Tibial nerve (tissue), 4 donors: ENCODE measurements at places on chromosomes 2 and 18. TPM values are rescaled to one million over a fixed set of nuclear protein-coding genes. Genes with fewer than 3 reads are reported as not detected.

DNA sequence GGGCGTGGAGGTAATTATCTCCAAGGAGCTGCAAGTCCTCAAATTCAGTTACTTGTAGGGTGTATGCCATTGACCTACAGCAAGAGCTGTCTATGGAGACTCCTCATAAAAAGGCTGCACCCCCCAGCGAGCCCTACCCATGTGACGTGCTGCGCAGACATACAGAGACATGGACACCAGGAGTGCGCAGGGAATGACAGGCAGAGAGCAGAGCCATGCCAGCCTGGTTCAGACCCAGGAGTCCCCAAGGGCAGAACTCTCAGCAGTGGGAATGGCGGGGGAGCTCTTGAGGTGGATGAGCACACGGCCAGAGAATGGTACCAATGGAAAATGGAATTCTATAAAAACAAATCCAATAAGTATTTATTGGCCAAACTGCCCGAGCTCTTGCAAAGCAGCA is 310.1 kb downstream of the MYCN start:
- no peak overlapping the region for H3K4me3 ChIP-seq
- peaks cover 6% of the 10 kb centered on the region for H3K27me3 ChIP-seq
- H3K4me1 ChIP-seq: no peaks in the 10 kb centered on the region
- H3K27ac ChIP-seq: no peak overlapping the region
- H3K36me3 ChIP-seq: no peaks in the 10 kb centered on the region

GRCh38 chr2:210199854-210200253 is 25.4 kb downstream of the ACADL start:
- no peak for DNase-seq
- no peak overlapping the region for H3K27ac ChIP-seq
- no peaks in the 10 kb centered on the region for H3K4me1 ChIP-seq
- no peaks in the 10 kb centered on the region for H3K27me3 ChIP-seq
- no peak overlapping the region for H3K4me3 ChIP-seq

DNA sequence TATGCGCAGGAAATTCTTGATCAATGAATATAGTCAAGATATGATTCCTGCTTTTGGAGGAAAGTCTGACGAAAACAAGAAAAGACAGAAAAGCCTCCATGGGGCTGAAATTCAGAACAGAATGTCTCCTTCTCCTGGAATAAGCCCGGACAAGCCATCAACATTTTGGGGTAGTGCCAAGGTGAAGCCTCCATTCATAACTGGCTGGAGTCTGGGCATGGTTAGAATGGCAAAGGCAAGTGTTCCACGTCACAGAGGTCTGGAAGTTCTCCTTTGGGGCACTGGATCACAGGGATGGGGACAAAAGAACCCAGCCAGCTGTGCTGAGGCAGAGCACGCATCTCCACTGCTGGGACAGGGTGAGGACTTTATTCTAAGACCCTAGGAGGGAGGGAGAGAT is 505.7 kb downstream of the CMPK2 start:
- H3K4me3 ChIP-seq: no peak overlapping the region
- H3K4me1 ChIP-seq: no peaks in the 10 kb centered on the region
- no peak overlapping the region for H3K27ac ChIP-seq
- H3K36me3 ChIP-seq: no peaks in the 10 kb centered on the region

DNA sequence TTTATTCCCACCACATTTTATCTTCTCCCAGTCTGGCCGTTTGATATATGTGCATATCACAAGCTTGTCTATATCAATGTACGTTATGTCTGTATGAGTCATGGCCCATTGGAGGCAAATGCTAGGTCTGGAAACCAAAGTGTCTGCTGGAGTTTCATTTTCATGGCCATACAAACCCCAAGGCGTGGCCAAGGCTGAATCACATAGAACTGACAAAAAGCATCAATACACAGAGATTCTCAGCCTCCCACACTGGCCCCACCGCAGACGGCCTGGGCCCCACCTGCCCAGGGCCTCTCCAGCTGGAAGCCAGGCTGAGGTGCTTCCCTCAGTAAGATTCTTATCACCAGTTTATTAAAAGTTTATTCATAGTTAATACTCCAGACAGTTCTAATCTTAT is 40.5 kb upstream of the SALL3 start:
- no peak overlapping the region for H3K27ac ChIP-seq
- DNase-seq: no peak
- no peaks in the 10 kb centered on the region for H3K4me1 ChIP-seq
- no peak overlapping the region for H3K4me3 ChIP-seq
- H3K36me3 ChIP-seq: no peaks in the 10 kb centered on the region
- no peaks in the 10 kb centered on the region for H3K27me3 ChIP-seq

- no peaks in the 10 kb centered on the region for H3K36me3 ChIP-seq
- H3K4me3 ChIP-seq: no peak overlapping the region
- H3K27me3 ChIP-seq: no peaks in the 10 kb centered on the region
- peaks cover 2% of the 10 kb centered on the region for H3K4me1 ChIP-seq
- no peak overlapping the region for H3K27ac ChIP-seq
- DNase-seq: no peak
Measured at GRCh38 chr18:35624146-35624545, 42.6 kb downstream of the GALNT1 start.

GRCh38 chr2:110113961-110114591 is 1.5 kb downstream of the MALL start:
- no peaks in the 10 kb centered on the region for H3K4me1 ChIP-seq
- H3K36me3 ChIP-seq: no peaks in the 10 kb centered on the region
- DNase-seq: no peak
- no peak overlapping the region for H3K4me3 ChIP-seq

DNA sequence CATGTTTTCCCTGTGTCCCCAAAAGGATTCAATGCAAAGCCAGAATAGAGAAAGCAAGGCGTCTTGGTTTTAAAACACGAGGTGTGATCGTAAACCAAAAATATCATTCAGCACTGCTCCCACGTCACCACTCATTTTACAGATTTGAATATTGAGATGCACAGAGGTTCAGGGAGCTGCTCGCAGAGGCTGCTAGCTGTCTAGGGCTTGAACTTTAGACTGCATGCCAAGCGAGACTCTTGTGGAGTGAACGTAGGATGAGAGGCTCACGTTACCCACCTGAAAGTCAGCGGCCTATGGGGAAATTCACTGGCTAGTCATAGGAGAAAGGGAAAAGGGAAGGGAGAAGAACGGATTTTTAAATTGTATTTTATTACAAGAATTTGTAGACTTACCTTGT is 130.1 kb downstream of the MBP start:
- H3K4me1 ChIP-seq: no peaks in the 10 kb centered on the region
- H3K4me3 ChIP-seq: no peak overlapping the region
- DNase-seq: no peak
- H3K27me3 ChIP-seq: no peaks in the 10 kb centered on the region
- peak overlapping the region; percentile 92 for H3K27ac ChIP-seq

- no peaks in the 10 kb centered on the region for H3K4me1 ChIP-seq
- no peak overlapping the region for H3K27ac ChIP-seq
- H3K36me3 ChIP-seq: no peaks in the 10 kb centered on the region
- no peak overlapping the region for H3K4me3 ChIP-seq
- DNase-seq: no peak
- H3K27me3 ChIP-seq: no peaks in the 10 kb centered on the region
Measured at GRCh38 chr2:219468410-219469185, 30.1 kb upstream of the GMPPA start.

DNA sequence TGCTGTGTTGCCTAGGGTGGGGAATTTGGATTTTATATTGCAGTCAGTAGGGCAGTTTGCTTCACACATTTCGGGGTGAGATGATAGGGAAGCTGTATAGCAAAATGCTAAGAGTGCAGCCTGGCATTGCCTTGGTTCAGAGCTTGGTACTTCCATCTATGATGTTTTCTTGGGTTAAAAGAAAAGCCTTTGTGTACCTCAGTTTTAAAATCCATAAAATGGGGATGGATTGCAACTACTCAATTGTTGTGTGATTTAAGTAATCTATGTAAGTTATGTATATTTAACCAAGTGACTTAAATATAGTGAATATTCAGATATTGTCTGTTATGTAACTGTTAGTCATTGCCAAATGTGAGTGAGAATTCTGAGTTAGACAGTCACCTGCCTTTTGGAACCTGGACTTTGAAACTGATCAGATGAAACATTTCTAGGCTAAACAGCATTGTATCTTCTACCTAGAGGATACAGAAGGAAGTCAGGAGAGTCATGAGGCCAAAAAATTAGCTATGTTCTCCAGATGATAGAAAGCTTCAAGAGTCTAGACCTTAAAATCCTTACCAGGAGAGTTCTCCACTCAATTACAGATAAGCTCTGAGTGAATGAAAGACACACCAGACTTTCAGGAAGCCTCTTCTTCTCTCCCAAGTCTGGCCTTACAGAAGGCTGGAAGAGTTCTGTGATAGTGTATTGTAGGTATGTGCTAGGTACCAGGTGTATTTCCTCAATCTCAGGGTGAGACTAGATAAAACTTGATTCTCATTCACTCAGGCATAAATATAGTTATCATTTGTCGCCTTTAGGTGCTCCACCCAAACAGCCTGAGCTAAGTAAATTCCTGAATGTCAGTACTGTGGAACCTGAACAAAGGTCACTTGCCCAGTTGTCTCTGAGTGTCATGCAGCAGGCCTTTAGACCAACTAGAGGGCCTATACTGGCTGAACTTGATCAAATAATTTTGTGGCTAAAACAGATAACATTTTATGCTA is 7.5 kb downstream of the RIOK3 start:
- H3K27ac ChIP-seq: no peak overlapping the region
- DNase-seq: no peak
- peaks cover 18% of the 10 kb centered on the region for H3K4me1 ChIP-seq
- no peaks in the 10 kb centered on the region for H3K27me3 ChIP-seq

- DNase-seq: no peak
- no peak overlapping the region for H3K4me3 ChIP-seq
- H3K36me3 ChIP-seq: no peaks in the 10 kb centered on the region
- H3K27me3 ChIP-seq: peaks cover 4% of the 10 kb centered on the region
Measured at GRCh38 chr18:22813648-22814328, 119.3 kb upstream of the RBBP8 start.

DNA sequence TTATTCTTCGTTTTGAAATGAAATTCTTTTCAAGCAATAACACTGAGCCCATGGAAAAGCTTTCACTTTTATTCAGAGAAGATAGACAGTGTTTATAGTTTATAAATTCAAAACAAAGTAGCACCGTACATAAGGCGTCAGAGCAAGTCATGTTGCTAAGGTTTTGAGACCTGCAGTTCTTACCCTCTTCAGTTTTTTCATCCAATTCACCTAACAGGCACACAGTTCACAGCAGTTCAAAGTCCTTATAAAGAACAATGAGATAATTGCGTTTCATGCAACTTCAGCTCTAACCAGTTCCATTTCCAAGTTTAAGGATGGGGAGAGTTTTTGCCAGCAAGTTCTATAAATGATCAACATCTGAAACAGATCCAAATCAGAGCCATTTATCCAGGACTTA is 96.7 kb downstream of the ARHGAP15 start:
- no peak for DNase-seq
- no peak overlapping the region for H3K27ac ChIP-seq
- no peak overlapping the region for H3K4me3 ChIP-seq
- no peaks in the 10 kb centered on the region for H3K27me3 ChIP-seq
- H3K4me1 ChIP-seq: no peaks in the 10 kb centered on the region
- H3K36me3 ChIP-seq: no peaks in the 10 kb centered on the region

The DSC3 gene
- 6.5 TPM for total RNA-seq

The NABP1 gene
- 26.6 TPM for total RNA-seq
